Activated T-cell treated with anti-CD3 and anti-CD28 coated beads for 1 hour (primary cell): ENCODE measurements at places on chromosomes 4 and X.

GRCh38 chrX:52118262-52118661, 49.3 kb upstream of the MAGED4B start:
- DNase-seq: no peak

DNA sequence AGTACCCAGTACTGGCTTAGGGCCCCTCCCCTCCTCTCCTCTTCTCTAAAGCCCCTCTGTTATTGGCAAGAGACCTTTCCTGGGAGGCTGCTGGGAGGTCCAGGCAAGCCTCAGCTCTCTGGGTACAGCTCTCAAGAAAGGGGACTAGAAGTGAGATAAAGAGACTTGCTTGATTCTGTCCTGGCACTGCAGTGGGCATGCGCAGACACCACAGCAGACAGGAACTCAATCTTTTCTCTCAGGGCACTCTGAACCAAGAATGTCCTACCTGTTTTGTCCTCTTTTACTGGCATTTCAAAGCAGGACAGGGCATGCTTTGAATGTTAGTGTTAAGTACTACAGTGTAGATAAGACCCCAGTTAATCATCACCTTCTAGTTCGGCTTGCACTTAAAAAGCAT, 74.9 kb downstream of the NYX start:
- DNase-seq: no peak

- DNase-seq: no peak
These were observed 10.2 kb upstream of the CASK start for GRCh38 chrX:41933546-41933945.

GRCh38 chrX:149611623-149612175, 16.6 kb upstream of the HSFX2 start:
- no peak for DNase-seq

- DNase-seq: no peak
These were observed 23.4 kb downstream of the TMEM164 start for GRCh38 chrX:110026099-110026844.

- no peak for DNase-seq
These were observed 56.0 kb downstream of the TASL start for GRCh38 chrX:30521440-30522182.

- DNase-seq: peak; percentile 68
These were observed 45.9 kb downstream of the HMGB2 start for GRCh38 chr4:173288296-173288695.

GRCh38 chrX:103063191-103063845, 653 bp downstream of the BEX1 start:
- no peak for DNase-seq

GRCh38 chr4:80058740-80059139, 14.3 kb downstream of the ANTXR2 start:
- DNase-seq: no peak

DNA sequence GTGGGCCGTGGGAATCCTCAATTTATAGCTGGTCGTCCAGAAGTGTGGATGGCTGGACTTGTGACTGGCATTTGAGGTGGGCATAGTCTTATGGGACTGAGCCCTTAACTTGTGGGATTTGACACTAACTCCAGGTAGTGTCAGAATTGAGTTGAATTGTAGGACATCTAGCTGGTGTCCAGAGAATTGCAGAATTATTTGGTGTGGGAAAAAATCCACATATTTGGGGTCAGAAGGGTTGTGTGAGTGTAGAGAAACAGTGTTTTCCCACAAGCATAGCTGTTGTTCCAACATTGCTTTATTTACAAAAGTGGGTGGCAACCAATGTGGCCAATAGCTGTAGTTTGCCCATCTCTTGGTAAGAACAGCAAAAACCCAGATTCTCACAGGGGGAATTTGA, 91.3 kb downstream of the MOSPD2 start:
- DNase-seq: no peak

- DNase-seq: no peak
These were observed 62.6 kb upstream of the C4orf54 start for GRCh38 chr4:99720206-99720605.

GRCh38 chr4:4455210-4455865, 68.4 kb downstream of the NSG1 start:
- DNase-seq: no peak

DNA sequence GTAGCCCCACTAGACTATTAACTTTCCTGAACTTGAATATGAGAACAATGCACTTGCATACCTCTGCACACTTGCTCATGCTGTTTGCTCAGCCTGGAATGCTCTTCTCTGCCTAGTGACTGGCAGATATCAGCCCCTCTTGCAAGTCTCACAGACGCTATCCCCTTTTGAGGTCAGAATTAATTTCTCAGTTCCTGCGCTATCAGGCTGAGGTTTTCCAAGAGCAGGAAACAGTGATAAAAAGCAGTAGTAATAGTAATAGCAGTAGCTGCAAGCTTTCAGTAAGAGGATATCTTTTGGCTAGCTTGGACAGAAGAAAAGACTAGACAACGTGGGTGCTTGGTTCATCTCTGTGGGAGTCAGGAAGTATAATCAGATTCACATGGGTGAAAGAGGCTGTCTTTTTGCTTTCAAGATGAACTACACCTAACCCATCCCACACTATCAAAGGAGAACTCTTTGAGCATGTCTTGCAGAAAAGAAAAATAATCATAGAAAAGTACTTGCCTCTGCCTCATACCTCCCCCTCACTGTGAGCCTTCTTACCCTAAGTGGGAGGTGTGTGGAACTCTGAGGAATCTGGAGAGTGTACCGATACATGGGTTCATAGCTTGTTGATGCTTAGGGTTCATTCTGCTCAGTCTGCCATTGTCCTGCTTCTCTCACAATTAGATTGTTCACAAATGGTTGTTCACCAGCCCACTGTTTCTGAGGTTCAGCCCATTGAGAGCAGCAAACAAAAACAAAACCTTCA, 11.3 kb upstream of the DRP2 start:
- DNase-seq: no peak

DNA sequence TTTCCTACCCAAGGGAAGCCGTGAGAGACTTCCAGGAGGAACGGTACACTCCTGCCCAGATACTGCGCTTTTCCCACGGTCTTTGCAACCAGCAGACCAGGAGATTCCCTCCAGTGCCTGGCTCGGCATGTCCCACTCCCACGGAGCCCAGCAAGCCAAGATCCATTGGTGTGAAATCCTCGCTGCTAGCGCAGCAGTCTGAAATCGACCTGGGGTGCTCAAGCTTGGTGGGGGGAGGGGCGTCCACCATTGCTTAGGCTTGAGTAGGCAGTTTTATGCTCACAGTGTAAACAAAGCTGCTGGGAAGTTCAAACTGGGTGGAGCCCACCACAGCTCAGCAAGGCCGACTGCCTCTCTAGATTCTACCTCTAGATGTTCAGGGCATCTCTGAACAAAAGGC, 284.8 kb upstream of the FGF13 start:
- no peak for DNase-seq

DNA sequence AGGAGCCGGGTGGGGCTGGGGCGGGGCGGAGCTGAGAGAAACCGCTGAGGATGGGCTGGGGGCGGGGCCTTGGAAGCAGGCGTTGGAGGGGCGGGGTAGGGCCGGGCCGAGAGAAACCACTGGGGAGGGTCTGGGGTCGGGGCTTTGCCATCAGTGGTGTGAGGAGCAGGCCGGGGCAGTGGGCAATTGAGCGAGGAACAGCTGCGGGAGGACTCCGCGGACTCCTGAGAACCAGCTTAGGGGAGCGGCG, 1.3 kb upstream of the EOLA2 start:
- DNase-seq: no peak

- no peak for DNase-seq
These were observed 41.1 kb downstream of the ADRA2C start for GRCh38 chr4:3807311-3807710.

DNA sequence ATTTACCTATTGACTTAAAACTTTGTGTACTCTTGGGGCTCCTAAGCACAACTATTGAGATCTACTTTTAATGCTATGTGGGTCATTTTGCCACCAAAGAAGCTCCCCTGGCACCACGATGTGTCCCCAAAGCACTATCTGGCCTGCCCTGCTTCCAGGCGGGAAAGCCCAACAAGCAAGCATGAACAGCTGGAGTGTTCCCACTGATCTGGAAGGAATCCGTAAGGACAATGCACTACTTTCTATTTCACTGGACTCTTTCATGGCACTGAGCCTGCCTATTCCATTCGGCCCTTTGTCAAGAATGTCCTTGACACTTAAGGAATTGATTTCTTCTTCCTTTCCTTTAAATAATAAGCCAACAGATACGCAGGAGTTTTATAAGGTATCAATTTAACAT, 38.8 kb downstream of the GRIA3 start:
- no peak for DNase-seq

DNA sequence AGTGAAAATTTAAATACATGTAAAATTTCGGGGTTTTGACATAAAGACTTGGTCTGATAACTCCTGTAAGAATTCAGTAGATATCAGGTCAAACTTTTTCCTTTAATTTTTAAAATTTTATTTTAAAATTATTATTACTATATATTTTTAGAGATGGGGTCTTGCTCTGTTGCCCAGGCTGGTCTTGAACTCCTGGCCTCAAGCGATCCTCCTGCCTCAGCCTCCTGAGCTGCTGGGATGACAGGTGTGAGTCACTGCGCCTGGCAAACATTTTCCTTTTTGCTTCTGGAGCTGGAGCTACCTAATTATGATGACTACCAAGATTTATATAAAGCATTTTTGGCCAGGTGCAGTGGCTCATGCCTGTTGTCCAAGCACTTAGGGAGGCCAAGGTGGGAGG, 37.3 kb downstream of the KLHL15 start:
- DNase-seq: no peak

GRCh38 chr4:107359208-107359607, 323.1 kb upstream of the DKK2 start:
- no peak for DNase-seq

DNA sequence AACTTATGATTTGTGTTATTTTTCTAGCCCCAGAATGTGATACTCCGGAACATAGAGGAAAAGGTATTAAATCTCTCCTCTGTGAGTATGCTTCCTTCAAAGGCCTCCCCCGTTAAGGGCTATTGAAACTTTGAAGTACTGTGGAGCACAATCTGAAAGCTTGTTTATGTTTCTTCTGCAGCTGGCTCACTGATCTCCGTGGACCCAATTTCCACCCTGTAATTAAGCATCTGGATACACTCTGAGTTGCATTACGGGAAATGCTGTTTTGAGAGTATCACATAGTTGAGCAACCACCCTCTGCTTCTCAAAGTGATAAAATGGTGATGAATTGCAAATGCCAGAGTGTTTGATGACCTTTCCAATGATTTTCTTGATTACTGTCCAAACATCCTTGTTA, 296.8 kb upstream of the PABPC5 start:
- no peak for DNase-seq

GRCh38 chrX:114710571-114710970, 126.7 kb downstream of the HTR2C start:
- no peak for DNase-seq

- DNase-seq: no peak
These were observed 409.8 kb upstream of the GALNT7 start for GRCh38 chr4:172758586-172759340.

DNA sequence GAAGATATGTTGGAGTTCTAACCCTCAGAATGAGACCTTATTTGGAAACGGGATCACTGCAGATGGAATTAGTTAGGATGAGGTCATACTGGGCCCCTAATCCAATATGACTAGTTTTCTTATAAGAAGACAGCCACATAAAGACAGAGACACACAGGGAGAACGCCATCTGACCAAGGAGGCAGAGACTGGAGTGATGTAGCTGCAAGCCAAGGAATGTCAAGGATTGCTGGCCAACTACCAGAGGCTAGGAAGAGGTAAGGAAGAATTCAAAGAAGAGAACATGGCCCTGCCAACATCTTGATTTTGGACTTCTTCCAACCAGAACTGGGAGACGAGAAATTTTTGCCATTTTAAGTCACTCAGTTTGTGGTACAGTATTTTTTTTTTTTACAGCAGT, 152.8 kb upstream of the DIPK2B start:
- no peak for DNase-seq

DNA sequence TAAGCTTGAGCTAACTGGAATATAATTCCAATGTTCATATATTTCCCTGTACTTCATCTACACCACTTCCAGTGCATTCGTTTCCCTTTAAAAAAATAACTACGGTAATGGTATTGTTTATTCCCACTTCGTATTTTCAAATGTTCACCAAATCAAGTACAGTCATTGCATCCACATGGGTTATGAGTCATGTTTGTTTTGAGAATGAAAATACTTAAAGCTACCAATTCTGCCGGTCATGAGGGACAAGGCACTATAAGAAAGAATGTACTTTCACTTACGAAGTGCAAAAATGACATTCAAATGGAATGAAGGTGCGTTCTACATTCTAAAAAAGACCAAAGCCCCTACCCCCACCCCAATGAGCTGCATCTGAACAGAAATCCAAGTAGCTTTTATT, 174.4 kb upstream of the FGF13 start:
- no peak for DNase-seq

GRCh38 chr4:8043596-8043995, 103.9 kb upstream of the AFAP1 start:
- DNase-seq: no peak

DNA sequence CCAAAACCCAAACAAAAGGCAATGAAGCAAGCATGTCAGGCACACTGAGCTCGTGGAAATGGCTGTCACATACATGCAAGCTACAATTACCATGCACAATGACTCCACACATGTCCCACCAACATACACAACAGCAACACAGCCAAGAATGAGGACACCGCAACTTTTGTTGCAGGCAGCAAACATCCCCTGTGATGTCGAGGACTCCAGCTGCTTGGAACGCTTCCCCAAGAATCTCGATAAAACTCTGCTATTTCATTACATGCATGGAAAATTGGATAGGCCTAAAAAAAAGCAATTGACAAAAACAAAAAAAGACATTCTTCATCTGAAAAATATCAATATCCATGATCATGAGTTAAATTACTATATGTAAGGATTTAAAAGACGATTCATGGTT, 11.8 kb downstream of the ANOS1 start:
- no peak for DNase-seq

DNA sequence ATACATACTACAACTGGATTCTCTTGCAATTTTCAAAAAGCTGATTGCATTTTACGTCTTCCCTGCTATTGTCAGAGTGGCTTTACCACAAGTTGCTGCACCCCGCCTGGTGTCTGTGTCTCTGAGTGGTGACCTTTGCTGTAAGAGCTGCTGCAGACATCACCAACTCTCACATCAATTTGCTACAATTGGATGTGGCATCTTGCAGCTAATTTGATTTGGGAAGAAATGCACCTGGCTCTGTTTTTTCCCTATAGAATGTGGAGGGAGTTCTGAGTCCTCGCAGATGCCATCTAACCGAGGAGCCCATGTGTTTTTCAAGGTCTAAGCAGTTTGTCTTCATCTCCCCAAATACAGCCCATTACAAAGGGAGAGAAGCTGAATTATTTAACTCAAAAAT, 73.8 kb upstream of the PHOX2B start:
- no peak for DNase-seq

DNA sequence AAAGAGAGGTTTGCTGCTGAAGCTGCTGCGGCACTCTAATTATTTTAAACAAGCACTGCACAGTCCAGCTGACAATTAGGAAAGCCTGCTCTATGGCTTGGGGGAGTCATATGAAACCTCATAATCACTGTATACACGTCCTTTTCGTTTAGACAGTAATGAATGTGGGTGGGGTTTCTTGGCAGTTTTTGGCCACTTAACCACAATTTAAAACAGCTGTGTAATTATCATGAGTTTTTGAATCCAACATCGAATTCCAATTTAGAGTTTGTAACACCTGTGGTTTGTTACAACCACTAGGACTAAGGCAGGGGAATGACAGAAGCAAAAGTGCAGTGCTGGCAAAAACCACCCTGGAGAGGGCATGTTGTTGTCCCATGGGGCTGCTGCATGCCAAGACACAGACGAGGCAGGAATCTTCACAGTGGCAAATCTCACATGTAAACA, 99.5 kb downstream of the CXXC4 start:
- no peak for DNase-seq
